ENCODE measurements at places on chromosomes 7 and 10.

DNA sequence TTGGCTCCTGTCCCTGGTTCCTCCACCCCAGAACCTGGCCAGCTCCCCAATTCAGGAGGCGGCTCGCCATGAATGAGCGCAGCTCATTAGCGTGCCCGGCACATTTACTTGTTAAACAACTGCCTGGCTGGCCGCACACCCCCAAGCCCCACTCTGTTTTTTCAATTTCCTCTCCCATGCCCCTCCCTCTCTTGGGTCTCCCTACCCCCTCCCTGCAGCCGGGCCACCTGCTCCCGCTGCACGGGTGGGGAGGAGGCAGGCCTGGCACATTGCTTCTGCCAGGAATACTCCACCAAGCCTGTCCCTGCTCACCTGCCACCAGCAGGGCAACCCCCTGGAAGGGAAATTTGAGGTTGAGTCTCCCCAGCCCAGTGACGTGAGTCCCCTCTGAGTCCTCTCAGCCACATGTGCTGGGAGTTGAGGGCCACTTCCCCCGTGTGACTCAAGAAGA is 2.5 kb upstream of the SLIT1 start:
- DNase-seq = no peak

DNA sequence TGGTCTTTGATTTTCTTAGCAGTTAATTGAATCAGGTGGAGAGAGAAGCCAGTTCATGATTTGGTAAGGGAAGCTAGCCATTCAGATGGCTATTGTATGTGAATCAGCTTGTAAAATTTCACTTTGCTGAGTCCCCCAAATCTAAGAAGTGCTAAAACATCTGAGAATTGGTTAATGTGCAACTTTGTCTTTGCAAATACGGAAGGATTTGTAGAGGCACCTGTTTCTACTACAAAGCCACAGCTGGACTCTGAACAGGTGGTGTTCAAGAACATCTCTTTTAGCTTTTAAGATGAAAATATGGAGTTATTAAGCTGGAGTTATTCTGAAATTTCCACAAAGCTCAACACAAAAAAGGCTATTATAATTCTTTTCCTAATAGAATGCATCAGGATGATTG is 132.6 kb downstream of the VPS50 start:
- DNase-seq = no peak

DNA sequence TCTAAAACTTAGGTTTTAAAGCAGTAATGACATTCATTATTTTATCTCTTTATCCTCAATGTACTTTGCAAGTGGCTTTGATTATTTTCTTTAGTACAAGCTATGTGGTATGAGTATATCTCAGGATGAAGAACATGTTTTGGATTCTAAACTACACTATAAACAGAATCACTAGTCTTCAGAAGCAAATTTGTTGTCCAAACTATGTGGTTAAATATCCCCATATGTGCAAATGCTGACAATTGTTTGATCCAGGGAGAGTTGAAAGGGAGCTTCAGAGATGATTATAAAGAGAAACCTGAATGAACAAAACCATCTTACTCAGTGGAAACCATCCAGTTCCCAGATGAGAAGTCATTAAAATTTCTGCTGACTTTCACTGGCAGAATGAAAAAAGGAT is 179.3 kb downstream of the MDFIC start:
- DNase-seq = no peak

DNA sequence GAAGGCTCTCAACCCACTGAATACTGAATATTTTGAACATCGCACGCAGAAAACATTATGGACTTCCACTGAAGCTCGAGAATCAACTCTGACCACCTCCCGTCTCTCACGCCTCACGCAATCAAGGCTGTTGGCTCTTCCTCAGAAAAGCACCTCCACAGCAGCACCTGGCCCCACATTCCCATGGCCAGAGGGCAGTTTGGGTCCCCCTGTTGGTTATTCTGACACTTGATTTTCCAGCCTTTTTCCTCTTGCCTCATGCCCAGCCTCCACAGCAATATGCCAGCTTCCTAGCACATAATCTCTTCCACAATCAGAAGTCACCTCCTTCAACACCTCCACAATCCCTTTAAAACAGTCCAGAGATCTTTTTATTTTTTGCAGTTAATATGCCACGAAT is 55.9 kb downstream of the SVOPL start:
- DNase-seq = no peak

GRCh38 chr7:114554781-114555537 is 140.3 kb downstream of the FOXP2 start:
- DNase-seq = peak; percentile 84

- DNase-seq = peak; percentile 47
Measured at GRCh38 chr10:103884681-103885139, 29.3 kb upstream of the SH3PXD2A start.

- no peak for DNase-seq
Measured at GRCh38 chr10:111017098-111017497, 59.7 kb upstream of the ADRA2A start.

DNA sequence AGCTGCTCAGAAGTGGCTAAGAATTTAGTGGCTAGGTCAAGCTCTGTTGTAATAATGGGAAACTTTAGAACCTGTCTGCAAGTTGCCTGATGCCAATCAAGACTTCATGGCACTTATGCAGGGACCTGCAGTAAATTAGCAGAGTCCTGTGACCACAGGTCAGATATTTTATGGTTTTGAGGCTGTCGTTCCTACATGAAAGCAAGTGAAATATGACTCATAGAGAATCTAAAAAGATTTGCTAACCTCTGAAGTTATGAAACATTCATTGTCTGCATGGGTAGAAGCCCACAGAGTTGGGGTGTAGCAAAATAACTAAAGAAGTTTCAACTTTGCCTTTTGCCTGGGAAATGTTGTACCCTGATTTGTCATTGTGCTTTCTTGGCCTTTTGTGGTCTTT is 32.3 kb downstream of the SLC39A12 start:
- peak; percentile 51 for DNase-seq

GRCh38 chr10:3787016-3787400 is 2.0 kb upstream of the KLF6 start:
- DNase-seq = no peak

- DNase-seq = no peak
Measured at GRCh38 chr7:97871659-97872024, 566 bp downstream of the ASNS start.

GRCh38 chr10:23754179-23754578 is 315.3 kb downstream of the OTUD1 start:
- no peak for DNase-seq

DNA sequence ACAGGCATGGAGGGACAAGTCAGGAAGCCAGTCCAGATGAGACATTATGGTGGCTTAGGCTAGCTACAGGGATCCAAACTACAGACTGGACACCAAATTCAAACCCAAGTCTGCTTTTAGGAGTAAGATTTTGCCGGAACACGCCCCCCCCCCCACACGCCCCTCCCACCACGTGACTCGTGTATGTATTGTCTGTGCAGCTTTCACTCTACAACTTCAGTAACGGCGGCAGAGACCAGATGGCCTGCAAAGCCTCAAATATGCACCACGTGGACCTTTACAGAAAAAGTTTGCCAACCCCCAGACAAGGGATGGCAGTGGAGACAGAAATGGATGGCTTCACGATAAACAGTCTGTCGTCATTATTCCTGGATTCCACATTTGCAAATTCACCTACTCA is 14.5 kb downstream of the HIPK2 start:
- DNase-seq = no peak

GRCh38 chr7:55594870-55595269 is 22.6 kb upstream of the VOPP1 start:
- no peak for DNase-seq

GRCh38 chr7:137354961-137355360 is 11.4 kb upstream of the PTN start:
- DNase-seq = no peak

- DNase-seq = no peak
Measured at GRCh38 chr7:131330299-131330698, 2.6 kb downstream of the MKLN1 start.

DNA sequence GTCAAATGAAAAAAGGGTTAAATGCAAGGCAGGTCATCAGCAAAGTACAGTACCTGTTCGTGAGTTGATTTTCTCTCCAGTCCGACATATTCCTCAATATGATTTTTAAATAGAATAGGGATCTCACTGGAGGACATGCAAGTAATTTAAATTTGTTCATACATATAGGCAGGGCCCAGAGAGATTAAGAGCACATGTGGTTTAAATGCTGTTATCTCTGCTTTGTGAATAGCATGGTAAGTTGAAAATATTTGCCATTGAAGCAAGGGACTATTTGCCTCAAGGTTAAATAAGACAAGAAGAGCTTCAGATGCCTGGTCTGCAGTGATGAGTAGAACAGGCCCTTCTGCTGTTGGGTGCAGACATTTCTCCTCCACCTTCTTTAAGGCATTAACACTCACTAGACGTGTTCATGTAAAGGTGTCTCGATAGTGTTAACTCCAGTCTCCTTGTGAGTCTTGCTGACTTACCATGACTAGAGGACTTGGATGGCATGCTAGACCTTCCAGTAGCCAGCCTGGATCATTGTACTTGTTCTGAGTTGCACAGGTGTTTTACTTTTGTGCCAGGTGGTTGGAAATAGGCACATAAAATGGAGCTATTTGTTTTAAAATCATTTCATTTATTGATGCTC is 15.6 kb upstream of the AKR1C3 start:
- peak; percentile 30 for DNase-seq

GRCh38 chr7:22589641-22590201 is 89.7 kb upstream of the STEAP1B start:
- no peak for DNase-seq

DNA sequence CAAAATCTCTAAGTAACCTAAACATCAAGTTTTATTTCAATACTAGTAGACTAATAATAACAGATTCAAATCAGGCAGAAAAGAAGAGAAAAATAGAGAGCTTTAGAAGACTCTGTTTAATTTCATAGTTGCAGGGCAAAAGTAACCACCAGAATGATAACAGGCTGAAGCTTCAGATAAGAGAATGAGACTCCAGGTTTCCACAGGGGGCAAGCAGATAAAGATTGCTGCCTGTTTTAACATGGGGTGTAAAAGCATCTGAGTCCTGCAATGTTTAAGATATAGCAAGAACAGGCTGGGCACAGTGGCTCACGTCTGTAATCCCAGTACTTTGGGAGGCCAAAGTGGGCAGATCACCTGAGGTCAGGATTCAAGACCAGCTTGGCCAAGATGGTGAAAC is 11.0 kb downstream of the CROT start:
- DNase-seq = no peak

DNA sequence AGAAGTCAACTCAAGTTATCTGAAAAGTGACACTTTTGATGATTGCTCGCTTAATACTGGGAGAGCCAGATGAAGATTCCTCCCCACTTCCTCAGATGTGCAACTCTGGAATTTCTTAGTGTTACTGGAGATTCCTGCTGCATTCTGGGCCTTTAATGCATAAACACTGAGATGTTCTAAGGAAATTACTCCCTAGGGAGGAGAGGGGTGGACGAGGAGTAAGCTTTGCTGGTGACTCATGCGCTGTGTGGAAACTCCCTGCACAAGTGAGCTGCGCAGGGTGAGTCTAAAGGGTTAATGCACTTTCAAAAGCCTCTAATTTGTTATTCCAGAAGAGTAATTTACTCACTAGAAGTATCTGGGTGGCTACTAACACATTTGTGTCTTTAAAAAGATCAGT is 46.3 kb downstream of the EGFR start:
- DNase-seq = peak; percentile 97

DNA sequence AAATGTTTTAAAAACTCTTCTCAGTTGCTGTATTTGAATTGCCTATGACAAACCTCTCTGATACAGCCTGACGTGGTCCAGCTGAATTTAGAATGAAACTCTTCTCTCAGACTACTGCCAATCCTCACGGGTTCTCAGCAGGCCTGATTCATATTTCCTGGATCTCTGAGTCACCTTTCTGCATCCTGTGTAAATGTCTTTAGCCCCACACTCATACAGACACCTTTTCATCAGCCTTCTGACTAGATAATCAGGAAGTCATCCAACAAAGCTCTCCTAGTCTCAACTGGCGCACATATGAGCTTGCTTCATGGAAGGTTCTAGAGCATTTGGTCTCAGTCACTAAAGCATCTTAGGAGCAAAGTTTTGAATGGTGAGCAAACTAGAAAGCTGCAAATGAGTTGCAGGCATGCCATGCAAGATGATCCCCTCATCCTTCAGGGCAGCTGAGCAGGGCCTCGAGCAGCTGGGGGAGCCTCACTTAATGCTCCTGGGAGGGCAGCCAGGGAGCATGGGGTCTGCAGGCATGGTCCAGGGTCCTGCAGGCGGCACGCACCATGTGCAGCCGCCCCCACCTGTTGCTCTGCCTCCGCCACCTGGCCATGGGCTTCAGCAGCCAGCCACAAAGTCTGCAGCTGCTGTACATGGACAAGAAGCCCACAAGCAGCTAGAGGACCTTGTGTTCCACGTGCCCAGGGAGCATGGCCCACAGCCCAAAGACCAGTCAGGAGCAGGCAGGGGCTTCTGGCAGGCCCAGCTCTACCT is 182.8 kb downstream of the ARHGAP12 start:
- peak; percentile 96 for DNase-seq

GRCh38 chr10:112275512-112276245 is 7.5 kb upstream of the TECTB start:
- no peak for DNase-seq

- DNase-seq = no peak
Measured at GRCh38 chr7:15309872-15310271, 251.9 kb downstream of the AGMO start.

DNA sequence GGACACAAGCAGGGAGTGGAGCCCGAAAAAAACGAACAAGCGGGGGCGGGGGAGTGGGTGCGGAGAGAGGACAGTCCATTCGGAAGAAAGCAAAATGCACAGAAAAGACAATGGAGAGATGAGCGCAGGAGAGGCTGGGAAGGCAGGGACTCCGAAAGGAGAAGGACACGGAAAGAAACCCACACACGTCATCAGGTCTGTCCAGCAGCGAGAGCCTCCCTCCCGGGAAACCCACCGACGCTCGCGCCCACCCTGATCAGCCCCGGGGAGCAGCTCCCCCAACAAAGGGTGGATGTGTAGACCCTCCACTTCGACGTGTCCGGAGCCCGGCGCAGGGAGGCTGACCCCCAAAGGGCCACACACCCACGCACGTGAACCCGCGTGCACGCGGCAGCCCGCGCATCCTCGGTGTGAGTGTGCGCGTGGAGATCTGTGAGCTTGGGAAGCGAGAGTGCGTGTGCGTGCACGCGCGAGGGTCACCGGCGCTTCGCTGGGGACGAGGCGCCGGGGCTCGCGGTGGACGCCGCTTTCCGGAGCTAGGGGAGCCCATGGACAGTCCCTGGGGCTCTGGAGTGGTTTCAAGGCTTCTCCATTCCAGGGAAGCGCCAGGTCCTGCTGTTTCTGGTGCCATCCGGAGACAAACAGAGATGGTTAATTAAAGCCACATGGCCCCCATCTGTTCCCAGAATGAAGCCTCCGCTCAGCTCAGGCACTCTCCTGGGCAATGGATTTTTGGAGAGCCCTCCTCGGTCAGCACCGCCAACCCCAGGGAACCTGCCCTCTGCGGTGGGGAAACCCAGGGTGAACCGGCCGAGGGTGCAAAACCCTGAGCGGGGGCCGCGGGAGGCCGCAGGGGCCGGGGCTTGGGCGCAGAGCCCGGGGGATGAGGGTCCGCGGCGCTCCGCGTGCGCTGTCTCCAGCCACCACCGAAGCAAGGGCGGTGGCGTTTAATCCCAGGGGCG is 916 bp downstream of the LAMB1 start:
- DNase-seq = peak; percentile 42
